Activated CD8-positive, alpha-beta T cell treated with anti-CD3 and anti-CD28 coated beads for 36 hours (primary cell): ENCODE measurements at places on chromosomes 7 and 10. TPM values are rescaled to one million over a fixed set of nuclear protein-coding genes. Genes with fewer than 3 reads are reported as not detected.

- H3K4me3 ChIP-seq: no peak overlapping the region
- no peak overlapping the region for H3K27ac ChIP-seq
- H3K4me1 ChIP-seq: peaks cover 18% of the 10 kb centered on the region
- H3K36me3 ChIP-seq: no peaks in the 10 kb centered on the region
Observed at GRCh38 chr7:20799566-20800366, 13.1 kb upstream of the SP8 start.

DNA sequence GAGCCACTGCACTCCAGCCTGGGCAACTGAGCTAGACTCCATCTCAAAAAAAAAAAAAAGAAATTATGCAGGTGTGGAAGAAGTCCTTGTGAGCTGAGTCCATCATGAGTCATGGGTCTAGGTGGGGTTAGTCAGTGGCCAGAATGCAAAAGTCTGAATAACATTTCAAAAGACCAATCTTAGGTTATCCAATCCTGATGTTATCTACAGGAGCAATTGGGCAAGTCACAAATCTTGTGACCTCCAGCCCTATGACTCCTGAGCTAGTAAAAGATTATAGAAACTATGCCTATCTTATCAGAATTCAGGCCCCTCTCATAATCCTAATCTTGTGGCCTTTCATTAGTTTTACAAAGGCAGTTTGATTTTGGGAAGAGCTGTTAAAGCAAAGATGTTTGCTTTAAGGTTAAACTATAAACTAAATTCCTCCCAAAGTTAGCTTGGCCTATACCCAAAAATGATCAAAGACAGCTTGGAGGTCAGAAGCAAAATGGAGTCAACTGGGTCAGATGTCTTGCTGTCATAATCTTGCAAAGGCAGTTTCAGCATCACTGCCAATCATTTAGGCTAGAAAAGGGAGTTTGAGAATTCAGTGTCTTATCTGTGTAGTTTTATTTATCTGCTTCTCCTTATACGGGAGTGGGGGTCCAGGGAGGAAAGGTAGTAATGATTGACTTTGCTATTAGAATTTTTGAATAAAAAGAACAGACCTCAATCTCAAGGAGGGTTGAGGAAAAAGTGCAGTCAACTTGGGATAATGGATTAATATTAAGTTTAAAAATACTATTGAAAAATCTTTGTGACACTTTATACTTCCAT is 71.2 kb upstream of the TRIM24 start:
- H3K27ac ChIP-seq: no peak overlapping the region
- H3K4me3 ChIP-seq: no peak overlapping the region
- no peak for DNase-seq
- no peaks in the 10 kb centered on the region for H3K27me3 ChIP-seq

DNA sequence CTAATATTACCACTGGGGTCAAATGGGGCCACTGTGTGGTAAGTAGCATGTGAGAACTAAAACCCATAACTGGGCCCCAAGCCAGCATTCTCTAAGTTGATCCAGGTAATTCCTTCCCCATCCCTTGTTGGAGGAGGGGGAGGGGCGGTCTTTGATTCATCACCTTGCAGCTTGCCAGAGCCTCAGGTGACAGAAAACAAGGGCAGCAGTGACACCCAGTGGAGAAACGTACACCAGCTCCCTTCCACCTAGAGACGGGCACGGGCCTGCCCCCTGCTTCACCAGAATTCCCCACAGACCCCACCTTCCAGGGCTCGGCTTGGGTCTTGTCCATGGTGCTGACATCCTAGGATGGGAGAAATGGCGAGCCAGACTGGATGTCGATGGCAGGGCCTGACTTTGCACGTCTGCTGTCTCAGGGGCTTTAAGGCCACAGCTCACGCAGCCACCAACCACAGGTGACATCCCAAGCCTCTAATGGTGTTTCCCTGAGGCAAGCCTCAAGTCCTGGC is 102.0 kb downstream of the STRA8 start:
- peaks cover 1% of the 10 kb centered on the region for H3K36me3 ChIP-seq
- peaks cover 3% of the 10 kb centered on the region for H3K4me1 ChIP-seq
- peak; percentile 69 for DNase-seq
- H3K27ac ChIP-seq: no peak overlapping the region

GRCh38 chr7:26531926-26532325 is 240.3 kb downstream of the SNX10 start:
- no peaks in the 10 kb centered on the region for H3K4me1 ChIP-seq
- no peak overlapping the region for H3K27ac ChIP-seq
- H3K36me3 ChIP-seq: no peaks in the 10 kb centered on the region
- no peak overlapping the region for H3K4me3 ChIP-seq

DNA sequence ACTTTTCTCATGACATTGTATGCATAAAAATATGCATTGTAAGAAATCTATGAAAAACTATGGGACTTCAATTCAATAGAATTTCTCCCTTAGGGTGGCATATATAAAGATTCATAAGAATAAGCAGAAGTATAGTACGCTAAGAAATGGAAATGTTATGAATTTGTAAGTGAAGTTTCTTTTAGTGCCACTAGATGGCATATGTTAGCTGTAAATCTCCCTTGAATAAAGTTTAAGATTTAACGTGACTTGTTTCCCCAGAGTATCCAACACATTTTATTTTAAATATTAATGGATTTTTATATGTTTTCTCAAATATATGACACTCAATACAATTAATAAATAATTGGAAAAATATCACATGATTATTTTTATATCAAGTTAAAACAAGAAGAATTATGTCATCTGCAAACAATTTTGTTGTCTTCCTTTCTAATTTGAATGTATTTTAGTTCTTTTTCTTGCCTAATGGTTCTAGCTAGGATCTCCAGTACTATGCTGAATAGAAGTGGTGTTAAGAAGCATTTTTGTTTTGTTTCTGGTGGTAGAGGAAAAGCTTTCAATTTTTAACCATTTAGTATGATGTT is 287.2 kb downstream of the HGF start:
- no peaks in the 10 kb centered on the region for H3K4me1 ChIP-seq
- no peaks in the 10 kb centered on the region for H3K27me3 ChIP-seq
- no peak overlapping the region for H3K4me3 ChIP-seq
- H3K27ac ChIP-seq: no peak overlapping the region
- no peaks in the 10 kb centered on the region for H3K36me3 ChIP-seq

- peaks cover 2% of the 10 kb centered on the region for H3K27me3 ChIP-seq
- DNase-seq: no peak
- no peak overlapping the region for H3K4me3 ChIP-seq
- H3K4me1 ChIP-seq: peaks cover 20% of the 10 kb centered on the region
Observed at GRCh38 chr10:110398419-110399105, 93.8 kb upstream of the SMNDC1 start.

- H3K4me3 ChIP-seq: no peak overlapping the region
- H3K27ac ChIP-seq: no peak overlapping the region
- peaks cover 5% of the 10 kb centered on the region for H3K4me1 ChIP-seq
- H3K36me3 ChIP-seq: no peaks in the 10 kb centered on the region
- DNase-seq: no peak
Observed at GRCh38 chr10:47137311-47137851, 162.6 kb upstream of the GDF10 start.

DNA sequence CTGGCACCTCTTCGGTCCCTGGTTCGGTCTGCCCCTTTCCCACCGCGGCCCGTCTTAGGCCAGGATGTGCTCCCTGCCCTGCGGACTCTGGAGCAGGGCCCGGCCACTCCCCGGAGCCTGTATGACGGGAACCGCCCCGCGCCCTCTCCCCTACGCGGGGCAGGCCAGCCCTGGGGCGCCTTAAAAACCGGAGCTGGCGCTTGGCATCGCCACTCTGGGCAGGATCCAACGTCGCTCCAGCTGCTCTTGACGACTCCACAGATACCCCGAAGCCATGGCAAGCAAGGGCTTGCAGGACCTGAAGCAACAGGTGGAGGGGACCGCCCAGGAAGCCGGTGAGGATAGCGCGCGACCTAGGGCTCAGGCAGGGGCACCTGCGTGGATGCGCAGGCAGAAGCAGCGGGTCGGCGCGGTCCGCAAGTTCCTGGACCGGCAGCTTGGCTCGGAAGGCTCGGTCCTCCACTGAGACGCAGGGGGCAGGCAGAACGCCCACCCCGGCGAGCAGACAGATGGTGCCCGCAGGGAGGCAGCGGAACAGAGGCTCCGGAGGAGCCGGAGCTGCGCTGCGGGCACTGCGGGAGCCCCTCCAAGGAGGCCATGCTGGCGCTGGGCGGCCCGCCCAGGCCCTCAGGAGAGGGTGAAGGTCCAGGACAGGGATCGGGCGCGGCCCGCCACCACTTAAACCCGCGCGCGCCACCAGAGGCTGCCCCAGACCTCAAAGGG is at the start of gene ADIRF:
TSS of gene ADIRF (plus strand) at position 212 of the 723 bp plus-strand sequence. CDS start at position 275, 63 bp downstream.
- peaks cover 27% of the 10 kb centered on the region for H3K4me1 ChIP-seq
- no peak within 1 kb of the TSS for H3K27ac ChIP-seq
- H3K36me3 ChIP-seq: no peaks in the 10 kb centered on the region
- no peak for DNase-seq
- no peak within 1 kb of the TSS for H3K4me3 ChIP-seq

- peaks cover 18% of the 10 kb centered on the region for H3K36me3 ChIP-seq
- H3K4me3 ChIP-seq: peak overlapping the region; percentile 91
- peaks cover 24% of the 10 kb centered on the region for H3K4me1 ChIP-seq
- peak overlapping the region; percentile 97 for H3K27ac ChIP-seq
Observed at GRCh38 chr7:101251871-101252659, 7.2 kb upstream of the FIS1 start.

DNA sequence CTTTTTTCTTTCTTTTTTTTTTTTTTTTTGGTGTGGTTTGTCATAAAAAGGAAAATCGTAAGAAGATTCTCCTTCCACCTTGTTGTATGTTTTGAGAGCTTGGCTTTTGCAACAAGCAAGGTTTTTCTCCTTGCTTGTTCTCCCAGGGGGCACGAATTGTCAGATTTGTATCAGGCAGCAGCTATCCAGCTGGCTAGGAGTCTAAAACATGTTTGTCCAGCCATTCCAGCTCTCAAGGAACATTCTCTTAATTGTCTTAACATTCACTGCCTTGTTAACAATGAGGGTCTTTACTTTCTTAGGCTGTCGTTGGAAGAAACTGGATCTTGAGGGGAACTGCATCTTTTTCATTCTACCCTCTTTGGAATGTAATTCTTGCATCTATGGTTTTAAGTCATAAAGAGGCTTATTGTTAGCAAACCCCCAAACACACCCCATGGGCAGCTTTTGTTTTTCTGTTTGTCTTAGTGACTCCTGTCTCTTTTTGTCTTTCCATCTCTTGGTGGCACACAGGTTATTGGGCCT is 14.6 kb downstream of the SHTN1 start:
- no peak overlapping the region for H3K27ac ChIP-seq
- H3K4me3 ChIP-seq: no peak overlapping the region
- no peak for DNase-seq
- peaks cover 1% of the 10 kb centered on the region for H3K27me3 ChIP-seq
- no peaks in the 10 kb centered on the region for H3K4me1 ChIP-seq

Gene EEPD1
- total RNA-seq: 0.76 TPM

Gene AOC1
- total RNA-seq: not detected

Gene NUTM2B
- total RNA-seq: 0.18 TPM

Gene TSPAN33
- total RNA-seq: 9.3 TPM

Gene SLC13A1
- total RNA-seq: not detected

Gene AGR3
- not detected for total RNA-seq

Gene MARCHF5
- total RNA-seq: 29.3 TPM

Gene CNPY1
- not detected for total RNA-seq

Gene FBXL13
- total RNA-seq: 0.96 TPM
